ENCODE measurements at places on chromosomes 3 and 15.

- no peak for DNase-seq
Measured at GRCh38 chr3:23696842-23697241, 108.9 kb upstream of the UBE2E1 start.

GRCh38 chr3:116994351-116994879 is 284.8 kb downstream of the TUSC7 start:
- DNase-seq = no peak

DNA sequence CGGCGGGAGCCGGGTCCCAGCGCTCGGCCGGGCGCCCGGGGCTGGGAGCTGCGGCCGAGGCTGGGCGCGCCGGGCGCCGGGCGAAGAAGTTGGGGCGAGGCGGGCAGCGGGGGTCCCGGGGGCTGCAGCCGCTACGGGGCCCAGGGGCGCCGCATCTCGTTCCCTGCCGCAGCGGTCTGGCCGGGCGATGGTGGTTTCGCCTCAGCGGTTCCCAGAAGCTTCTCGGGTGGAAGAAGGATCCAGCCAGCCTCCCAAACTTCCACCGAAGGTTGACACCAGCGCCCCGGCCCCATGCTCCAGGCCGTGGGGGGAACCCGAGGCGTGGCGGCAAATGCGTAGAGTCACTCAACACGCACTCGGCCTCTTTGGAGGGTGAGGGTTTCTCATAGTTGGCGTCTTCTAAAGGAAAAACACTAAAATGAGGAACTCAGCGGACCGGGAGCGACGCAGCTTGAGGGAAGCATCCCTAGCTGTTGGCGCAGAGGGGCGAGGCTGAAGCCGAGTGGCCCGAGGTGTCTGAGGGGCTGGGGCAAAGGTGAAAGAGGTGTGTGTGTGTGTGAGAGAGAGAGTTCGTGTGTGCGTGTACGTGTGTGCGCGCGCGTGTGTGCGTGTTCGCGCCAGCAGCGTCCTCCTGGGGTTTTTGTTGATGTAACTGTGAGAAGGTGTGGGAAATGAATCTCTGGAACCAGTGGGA is 940 bp downstream of the BOC start:
- DNase-seq = peak; percentile 42

GRCh38 chr15:80585544-80586018 is 109.5 kb upstream of the ABHD17C start:
- no peak for DNase-seq

- peak; percentile 30 for DNase-seq
Measured at GRCh38 chr3:42148982-42149432, 57.9 kb downstream of the TRAK1 start.

DNA sequence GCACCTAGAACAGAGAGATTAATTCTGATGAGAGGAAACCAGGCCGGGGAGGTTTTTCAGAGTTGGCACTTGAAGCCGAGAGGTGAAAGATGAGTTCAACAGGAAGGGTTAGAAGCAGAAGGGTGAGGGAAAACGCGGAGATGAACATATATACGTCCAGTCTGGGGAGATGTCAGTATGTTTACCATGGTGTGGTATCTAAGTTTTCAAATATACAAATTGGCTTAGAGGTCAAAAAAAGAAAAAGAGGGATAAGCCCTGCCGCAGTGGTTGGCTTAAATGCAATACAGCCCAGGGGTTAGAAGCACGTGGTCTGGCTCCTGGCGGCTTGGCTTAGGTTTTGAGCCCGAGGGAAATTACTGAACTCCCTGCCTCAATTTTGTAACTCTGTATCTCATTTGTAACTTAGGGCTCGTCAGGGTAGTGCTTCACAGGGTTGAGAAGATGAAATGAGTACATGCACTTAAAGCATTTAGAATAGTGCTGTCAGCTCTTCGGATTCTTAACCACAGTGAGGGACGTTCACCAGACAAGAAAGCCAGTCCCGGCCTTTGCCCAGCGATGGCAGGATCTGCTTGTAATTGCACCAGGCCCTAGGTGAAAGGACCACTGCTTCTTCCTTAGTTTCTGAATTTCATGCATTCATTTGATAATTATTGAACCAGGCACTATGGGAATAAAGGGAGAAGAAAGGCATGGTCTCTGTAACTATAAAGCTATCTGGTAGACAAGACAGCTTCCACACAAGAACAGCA is 6.4 kb downstream of the HES1 start:
- DNase-seq = no peak

DNA sequence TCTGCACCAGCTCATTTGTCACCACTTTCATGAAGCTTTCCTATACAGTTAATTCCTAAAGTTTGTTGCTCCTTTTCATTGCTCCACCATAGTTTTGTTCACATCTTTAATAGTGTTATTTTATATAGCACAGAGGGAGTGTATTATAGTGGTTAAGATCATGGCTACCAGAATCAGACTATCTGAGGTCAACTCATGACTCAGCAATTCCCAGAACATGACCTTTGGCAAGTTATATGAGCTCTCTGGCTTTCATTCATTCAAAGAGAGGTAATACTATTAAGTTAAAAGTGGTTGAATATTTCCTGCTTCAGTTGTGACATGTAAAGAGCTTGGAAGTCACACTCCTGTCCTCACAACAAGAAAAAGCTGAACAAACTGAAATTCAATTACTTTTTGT is 1073.5 kb downstream of the NAALADL2 start:
- DNase-seq = no peak

DNA sequence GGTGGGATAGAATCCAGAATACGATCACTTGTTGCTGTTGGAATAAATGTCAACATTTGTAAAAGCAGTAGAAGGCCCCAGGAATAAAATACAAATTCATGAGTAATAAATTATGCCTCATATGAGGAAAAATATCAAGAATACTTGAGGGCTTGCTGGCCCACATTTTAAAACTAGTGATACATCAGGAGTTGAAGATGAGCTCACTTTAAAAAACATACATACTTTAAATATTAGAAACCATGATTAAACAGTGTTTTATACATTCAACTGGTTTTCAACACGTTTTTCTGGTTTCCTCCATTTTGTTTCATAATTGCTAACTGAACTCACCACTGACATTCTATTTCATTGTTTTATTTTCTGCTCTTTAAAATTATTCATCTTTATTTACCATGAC is 141.4 kb downstream of the TFG start:
- DNase-seq = no peak

DNA sequence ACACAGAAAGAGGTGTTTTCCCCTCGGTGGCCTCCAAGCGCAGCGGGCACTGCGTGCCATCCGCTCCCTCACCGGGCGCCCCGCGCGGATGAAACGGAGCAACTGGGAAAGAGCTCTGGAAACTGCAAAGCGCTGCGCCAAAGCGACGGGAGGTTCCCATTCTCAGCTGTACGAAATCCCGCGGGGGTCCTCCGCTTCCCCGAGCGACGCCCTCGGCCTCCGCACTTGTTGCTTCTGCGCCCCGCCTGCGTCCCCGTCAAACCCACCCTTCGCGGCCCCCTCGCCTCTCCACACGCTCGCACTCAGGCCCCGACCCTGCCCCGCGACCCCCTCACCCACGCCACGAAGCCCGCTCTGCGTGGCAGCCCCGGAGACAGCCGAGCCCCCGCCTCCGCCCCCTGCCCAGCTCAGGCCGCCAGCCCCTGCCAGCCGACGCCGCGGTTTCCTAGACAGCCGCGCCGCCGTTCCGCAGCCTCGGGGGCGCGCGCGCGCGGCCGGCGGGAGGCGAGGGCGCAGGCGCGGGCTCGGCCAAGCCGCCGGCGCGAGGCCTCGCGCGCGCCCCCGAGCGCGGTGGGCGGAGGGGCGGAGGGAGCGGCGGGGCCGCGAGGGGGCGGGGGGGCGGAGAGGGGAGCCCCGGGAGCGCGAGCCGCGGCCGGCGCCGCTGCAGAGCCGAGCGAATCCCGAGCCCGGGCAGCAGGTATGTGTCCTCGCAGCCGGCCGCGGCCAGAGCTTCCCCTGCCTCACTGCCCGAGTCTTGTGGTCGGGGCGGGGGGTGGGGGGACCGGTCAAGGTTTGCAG is at the start of gene TMEM266:
TMEM266 (plus strand) TSS at position 666 of the 798 bp plus-strand sequence. CDS start 74,279 bp downstream, outside the sequence.
- peak; percentile 46 for DNase-seq

- DNase-seq = no peak
Measured at GRCh38 chr3:154098376-154098775, 22.8 kb upstream of the ARHGEF26 start.

DNA sequence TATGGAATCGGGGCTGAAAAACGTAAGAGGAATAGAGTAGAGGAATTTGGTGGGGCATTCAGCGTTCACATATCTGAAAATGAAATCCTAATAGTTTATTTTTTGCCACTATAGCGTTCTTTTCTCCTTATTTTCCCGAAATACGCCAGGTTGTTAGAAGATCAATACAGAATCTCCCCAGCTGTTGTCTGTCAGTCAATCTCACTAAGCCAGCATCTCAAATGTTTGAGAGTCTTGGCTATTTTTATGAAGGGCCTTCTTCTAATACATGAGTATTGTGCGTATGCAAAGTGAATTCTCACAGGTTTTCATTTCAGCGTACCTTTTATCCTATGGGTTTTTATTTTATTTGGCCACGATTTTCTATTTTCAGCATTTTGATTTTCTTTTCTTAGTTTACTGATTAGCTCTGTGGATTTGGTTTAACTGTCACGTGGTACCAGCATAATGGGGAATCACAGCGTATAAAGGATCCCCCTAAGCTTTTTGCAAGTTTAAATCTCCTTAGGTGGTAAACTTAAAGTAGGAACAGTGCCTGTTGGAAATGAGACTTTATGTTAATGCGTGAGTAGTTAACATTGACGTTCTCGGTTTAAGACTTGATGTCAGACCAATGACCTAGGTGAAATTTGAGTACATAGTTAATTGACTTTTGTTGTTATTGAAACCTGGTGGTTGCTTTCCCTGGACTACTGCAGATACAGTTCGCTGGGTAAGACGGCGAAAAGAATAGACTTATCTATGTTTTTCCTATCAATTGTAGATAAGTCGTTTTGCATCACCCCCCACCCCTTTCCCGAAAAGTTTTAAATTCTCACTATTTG is 1.3 kb downstream of the FXR1 start:
- no peak for DNase-seq

DNA sequence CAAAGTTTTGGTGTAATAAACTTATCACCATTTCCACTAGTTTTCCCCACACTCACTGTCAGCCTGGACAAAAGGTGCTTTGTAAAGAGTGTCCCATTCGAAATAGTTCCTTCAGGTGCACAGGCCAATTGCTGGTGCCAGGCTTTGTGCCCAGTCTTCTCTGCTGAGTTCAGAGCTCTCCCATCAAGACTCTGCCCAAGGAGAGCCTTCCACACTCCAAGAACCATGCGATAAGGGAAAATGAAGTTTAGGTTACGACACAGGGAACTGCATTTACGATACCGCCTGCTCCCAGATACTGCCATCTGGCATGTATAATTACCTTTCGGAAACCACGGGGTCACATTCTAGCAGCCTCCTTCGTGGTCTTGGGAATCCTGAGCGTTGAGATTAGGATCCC is 379.6 kb downstream of the MECOM start:
- no peak for DNase-seq

DNA sequence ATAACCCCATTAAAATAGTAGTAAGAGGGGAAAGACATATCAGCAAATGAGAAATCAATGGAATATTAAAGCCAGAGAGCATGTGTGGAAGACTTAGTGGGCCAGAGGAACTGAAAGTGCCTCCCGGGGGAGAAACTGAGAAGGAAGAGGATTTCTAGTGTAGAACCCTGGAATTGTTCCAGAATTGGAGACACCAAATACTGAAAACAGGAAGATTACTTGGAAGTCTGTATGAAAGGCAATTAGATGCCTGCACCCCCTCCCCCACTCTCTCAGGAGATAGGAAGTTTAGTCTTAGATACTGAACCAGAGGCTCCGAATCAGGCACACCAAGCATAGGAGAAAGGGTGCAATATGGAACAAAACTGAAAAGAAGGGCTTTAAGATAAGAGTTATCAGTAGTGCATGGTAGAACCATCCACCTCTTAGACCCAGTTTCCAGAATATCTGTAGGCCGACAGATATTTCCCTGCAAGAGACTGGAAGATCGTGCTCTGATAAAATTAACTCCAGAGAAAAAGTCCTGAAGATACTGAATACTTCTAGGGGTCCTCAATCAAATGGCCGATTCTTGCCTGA is 32.4 kb downstream of the KLHL18 start:
- DNase-seq = no peak

- no peak for DNase-seq
Measured at GRCh38 chr3:8997151-8997550, 33.9 kb upstream of the RAD18 start.

DNA sequence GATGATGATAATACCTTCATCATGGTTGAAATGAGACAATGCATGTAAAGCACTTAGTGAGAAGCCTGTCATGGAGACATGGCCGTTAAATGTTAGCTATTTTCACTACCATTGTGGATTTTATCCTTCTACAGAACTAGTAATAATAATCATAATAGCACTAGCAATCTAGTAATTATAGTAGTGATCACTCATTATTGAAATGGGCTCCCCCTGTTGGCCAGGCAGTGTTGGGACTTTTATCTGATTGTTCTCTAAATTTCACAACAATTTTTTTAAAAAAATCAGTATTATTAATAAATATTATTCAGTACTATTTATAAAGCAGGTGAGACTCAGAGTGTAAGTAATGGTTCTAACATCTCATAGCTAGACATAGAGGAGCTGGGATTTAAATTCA is 396.3 kb downstream of the IL5RA start:
- DNase-seq = no peak

DNA sequence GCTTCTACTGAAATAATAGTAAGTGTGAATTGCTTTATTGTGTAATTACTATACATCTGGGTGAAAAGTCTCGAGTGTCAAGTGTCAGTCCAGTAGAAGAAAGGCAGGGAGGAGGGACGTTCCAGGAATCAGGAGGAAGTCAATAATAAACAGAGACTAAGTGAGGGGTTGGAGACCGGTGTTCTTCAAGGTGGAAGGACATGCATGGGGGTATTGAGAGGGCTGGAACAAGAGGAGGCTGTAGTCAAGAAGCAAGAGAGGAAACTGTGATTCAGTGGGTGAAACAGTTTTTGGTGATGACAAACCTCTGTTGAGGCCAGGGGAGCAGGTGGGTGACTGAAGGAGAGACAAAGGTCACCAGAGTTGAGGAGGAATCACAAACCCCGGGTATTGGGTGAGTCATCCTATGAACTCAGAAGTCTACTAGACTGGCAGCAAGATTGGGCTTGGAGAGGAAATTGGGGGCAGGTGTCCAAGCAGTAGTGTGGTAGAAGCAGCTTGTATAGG is 11.6 kb upstream of the SCAMP5 start:
- DNase-seq = no peak

DNA sequence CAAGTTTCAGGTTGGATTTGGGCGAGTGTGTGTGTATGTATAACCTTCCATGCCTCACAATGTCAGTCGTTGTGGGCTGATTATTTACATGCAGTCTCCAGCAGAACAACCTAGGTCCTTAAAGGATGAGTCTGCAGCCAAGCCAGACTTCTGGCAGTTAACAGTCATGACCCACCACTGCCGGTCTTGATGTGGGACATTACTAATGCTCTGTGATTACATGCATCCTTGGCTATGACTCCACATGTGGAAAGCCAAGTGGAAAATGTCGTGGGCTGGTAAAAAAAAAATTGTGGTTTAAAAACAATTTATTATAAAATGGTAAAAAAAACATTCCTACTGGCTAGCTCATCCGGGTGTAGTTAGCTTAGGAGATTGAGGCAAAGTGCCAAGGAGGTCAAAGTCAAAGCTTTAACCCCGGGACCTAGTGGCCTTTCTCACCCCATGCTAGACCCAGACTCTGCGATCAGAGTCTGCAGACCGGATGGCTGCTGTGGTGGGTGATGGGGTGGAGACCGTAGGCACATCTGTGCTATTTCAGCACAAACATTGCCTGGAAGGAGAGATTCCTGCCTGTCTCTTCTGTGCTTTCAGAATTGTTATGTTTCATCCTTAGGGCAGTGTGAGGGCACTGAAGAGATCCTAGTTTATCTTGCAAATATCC is 6.8 kb downstream of the RARRES1 start:
- peak; percentile 66 for DNase-seq

Measured in HTR-8/SVneo (cell line).